ENCODE measurements at places on chromosomes 6 and 20. TPM values are rescaled to one million over a fixed set of nuclear protein-coding genes. Genes with fewer than 3 reads are reported as not detected.

GRCh38 chr6:152206072-152206818 lies 398.8 kb downstream of the ESR1 start:
- no peak for DNase-seq
- H3K36me3 ChIP-seq, result peaks cover 100% of the 10 kb centered on the region
- H3K27me3 ChIP-seq, result no peaks in the 10 kb centered on the region
- H3K27ac ChIP-seq, result no peak overlapping the region
- no peak overlapping the region for H3K4me3 ChIP-seq

DNA sequence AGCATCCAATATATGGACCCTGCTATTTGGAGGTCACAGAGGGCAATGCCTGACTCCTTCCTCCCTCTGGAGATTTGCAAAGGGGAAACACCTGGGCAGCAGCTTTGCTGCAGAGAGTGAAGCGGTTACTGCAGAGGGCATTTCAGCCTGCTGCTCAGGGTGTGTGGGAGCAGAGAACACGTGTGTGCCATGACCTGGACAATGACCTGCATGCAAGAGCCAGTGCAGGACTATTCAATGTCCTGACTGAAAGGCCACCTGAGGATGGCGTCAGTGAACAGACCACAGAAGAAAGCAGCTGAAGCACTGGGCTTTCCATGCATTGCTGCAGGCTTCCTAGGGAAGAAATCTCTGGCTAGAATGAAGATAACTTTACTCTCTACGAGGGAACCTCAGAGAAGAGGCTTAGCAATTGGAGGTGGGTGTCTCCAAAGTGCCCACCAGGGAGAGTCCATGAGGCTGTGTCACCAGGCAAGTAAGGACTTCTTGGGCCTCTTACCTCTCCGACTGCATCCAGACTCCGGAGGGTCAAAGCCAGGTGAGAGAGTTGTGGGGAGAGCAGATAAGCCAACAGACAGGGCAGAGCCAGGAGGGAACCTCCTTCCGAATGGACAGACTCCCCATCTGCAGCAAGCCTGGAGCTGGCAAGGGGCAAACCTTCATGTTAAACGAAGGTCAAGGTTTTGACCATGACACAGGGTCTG lies 52.9 kb upstream of the PMEPA1 start:
- H3K36me3 ChIP-seq, result no peaks in the 10 kb centered on the region
- H3K27ac ChIP-seq, result no peak overlapping the region
- no peaks in the 10 kb centered on the region for H3K27me3 ChIP-seq
- DNase-seq, result peak; percentile 46
- H3K4me1 ChIP-seq, result no peaks in the 10 kb centered on the region

DNA sequence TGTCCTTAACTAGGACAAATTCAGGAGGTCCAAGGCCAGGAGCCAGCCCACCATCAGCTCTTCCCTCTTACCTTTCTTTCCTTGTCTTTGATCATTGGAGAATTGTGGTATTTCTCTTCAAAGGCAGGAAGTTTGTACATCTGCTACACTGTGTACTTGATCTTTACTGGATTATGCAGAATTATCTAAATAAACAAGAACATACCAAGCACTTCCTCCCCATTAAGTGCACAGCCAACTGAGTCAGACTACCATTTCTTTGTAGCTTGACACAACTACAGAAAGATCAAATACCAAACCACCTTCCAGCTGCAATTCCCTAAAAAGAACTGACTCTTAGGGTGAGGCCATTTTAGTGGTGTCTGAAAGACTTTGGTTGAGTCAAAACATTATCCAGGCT lies 195.1 kb downstream of the HDGFL1 start:
- DNase-seq, result no peak
- no peaks in the 10 kb centered on the region for H3K27me3 ChIP-seq
- no peak overlapping the region for H3K27ac ChIP-seq
- H3K36me3 ChIP-seq, result no peaks in the 10 kb centered on the region
- H3K4me3 ChIP-seq, result no peak overlapping the region

- H3K27ac ChIP-seq, result no peak overlapping the region
- peaks cover 19% of the 10 kb centered on the region for H3K4me1 ChIP-seq
- H3K4me3 ChIP-seq, result no peak overlapping the region
- H3K27me3 ChIP-seq, result no peaks in the 10 kb centered on the region
Measured at GRCh38 chr6:167839343-167839742, 12.6 kb downstream of the AFDN start.

Gene BTN3A1
- total RNA-seq, result 90.1 TPM

Gene VGLL2
- total RNA-seq, result not detected

Gene GATA5
- not detected for total RNA-seq
